ENCODE measurements at places on chromosomes 4 and X.
A peak's percentile ranks its signal among the peaks of the same experiment; 100 is the strongest.

- DNase-seq = no peak
These were observed 104.0 kb downstream of the NEUROG2 start for GRCh38 chr4:112411781-112412550.

GRCh38 chr4:80184825-80185756 lies 12.2 kb upstream of the PRDM8 start:
- no peak for DNase-seq

GRCh38 chr4:20543131-20543530 lies 157.1 kb upstream of the PACRGL start:
- no peak for DNase-seq

DNA sequence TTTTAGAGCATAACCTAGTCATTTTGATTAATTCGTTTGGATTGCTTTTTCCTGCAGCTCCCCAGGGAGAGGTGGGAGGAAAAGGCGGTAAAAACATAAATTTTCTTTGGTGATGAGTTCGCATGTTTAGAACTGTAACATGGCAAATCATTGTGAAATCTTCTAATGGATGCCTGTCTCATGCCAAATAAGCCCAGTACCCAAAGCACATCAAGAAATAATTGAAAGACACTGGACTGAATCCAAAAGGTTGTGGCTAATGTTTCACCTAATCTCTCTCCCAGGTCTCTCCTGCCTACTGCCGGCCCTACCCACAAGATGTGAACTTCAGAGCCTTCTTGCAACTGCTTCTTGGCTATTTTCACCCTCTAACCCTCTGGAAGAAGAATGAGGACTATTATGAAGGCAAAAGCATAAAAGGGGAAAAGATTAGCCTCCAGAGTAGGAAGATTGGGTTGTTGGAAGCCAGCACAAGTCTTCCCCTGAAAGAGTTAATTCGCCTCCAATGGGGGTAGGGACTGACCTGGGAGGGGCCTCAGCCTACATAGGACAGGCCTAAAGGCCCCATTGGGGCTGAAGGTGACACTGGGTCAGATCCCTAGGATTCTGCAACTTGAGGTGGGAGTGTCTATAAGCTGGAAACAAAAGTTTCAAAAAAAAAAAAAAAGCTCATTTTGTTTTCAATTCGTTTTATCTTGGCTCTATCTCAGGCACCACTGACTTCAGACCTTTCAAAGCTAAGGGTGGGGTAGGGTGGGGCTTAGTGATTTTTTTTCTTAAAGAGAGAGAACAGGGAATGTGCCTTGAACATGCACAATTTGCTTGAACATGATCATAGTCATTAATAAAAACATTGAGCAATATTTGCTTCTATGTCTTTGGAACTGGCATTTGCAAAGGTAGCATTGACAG lies 278.6 kb upstream of the KLF3 start:
- no peak for DNase-seq

GRCh38 chr4:86942185-86942666 lies 7.4 kb downstream of the AFF1 start:
- no peak for DNase-seq

- no peak for DNase-seq
These were observed 2.0 kb upstream of the FATE1 start for GRCh38 chrX:151713849-151714248.

DNA sequence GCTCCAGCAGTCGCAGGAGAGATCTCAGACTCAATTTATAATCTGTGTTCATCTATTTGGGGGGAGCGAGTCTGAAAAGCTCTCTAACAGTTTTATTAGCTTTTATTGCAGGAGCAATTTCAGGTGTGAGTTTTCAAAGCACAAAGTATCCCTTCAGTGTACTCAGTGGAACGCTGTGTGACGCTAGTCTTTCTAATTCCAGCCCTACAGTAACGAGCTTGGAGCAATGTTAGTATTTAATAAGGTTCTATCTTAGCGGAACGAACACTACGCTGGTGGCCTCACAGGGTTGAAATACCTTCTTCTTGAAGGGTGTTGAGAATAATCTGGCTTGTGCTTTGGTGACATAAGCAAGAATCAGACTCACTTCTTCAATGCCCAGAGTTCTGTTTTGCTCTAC lies 8.4 kb downstream of the HS3ST1 start:
- DNase-seq = no peak

GRCh38 chrX:123626962-123627361 lies 105.9 kb downstream of the THOC2 start:
- no peak for DNase-seq

DNA sequence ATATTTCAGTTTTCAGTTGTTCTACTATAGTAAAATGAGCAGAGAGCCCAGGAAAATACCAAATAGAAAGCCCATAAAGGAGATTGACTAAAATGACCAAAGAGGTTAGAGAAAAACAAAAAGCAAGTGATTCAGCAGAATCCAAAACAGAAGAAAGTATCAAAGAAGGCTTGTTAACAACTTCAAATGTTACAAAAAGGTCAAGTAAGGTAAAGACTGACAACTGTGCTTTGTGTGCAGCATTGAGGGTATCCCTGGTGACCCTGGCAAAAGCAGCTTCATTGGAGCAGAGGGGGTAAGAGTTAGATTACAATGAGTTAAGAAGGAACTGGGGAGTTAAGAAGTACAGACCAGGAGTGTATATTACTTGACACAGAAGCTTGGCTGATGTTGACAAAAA lies 317.9 kb downstream of the OPHN1 start:
- no peak for DNase-seq

DNA sequence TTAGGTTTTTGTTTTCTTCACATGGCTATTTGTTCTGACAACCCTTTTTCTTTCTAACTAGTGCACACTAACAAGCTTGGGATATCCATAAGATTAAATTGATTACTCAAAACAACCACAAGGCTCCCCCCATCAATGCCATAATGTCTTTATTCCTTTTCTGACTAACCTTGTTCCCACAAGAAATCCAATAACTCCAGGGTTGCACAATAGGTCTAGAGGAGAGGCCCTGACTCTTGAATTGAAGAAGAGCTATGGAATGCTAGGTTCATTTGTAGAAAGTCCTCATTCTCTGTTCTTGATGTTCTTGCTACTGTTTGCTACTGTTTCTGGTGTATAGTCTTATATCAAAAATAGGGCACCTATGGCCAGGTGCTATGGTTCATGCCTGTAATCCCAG lies 71.0 kb downstream of the PRRG1 start:
- no peak for DNase-seq

DNA sequence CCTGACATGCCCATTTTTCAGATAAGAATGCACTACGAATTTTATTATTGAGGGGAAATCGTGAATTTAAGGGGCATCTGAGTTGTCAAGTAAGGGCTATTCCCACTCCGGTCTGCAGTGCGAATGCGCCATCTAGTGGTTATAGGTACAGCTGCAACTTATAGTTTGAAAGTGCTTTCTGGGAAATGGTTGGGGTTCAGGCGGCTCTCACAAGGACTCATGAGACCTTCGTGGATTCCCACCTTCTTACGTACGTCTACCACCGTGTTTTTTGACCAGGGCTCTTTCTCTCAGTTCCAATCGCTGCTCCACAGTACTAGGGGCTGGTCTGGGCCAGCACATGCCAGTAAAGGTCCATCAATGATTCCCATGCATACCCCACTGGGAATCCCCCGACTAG lies 12.3 kb downstream of the MSL3 start:
- peak; percentile 37 for DNase-seq

- DNase-seq = no peak
These were observed 55.4 kb downstream of the ZNF827 start for GRCh38 chr4:145883101-145883694.

DNA sequence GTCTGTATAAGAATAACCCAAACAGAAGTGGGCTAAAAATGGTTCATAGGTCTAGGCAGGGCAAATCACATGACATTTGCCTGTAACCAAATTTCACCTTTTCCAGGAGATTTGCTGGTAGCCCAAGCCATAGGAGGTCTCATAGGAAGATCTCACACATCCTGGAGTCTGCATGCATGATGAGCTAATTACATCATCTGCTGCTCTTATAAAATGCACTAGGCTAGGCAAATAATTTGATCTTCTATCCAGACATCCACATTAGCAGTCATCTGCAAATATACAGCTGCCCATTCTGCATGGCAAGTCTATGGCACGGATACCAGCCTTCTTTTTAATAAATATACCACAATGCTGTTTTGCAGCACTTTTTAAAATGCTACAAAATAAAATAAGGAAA lies 87.2 kb downstream of the MAPK10 start:
- DNase-seq = no peak

- no peak for DNase-seq
These were observed 38.8 kb downstream of the TAPT1 start for GRCh38 chr4:16187455-16187854.

- no peak for DNase-seq
These were observed 168.0 kb downstream of the CDS1 start for GRCh38 chr4:84750960-84751283.

DNA sequence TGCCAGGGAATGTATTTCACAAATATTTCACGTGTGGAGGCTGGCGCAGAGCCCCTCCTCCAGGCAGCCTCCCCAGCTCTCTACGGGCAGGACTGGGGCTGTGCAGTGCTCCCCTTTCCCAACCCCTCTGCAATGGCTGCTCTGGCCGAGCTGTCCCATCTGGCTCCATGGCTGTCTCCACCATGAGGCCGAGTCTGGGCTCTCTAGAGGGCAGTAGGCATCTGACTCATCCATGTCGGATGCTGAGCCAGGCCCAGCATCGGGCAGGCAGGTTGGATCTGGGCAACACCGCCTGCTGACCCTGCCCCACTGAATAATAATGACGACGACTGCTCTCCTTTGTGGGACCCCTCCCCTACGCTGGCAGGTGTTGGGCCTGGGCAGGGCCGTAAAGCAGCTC lies 11.0 kb upstream of the SH3TC1 start:
- no peak for DNase-seq

GRCh38 chr4:6180841-6181631 lies 19.3 kb downstream of the JAKMIP1 start:
- DNase-seq = no peak

DNA sequence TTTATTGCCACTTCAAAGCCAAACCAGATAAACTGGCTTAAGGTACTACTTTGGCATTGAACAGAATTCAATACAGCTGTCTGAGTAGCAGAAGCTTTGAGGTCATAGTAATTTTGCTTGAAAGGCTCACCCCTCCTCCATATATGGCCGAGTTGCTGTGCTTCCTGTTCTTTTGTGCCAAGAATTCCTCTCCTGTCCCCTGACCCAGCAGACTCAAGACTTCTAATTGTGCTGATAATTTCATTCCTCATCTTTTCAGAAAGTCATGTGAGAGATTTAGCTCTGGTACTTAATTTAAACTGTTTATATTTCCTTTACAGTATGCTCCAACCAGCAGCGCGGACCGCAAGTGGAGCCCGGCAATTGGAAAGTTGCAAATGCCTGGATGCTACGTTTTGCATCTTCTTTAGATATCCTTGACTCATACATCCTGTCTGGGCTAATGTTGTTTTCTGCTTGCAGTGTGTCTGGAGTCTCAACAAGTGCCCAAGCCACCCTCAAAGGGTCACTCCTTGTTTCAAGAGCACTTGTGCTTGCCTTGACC lies 373.4 kb downstream of the PDGFC start:
- no peak for DNase-seq

GRCh38 chr4:141275834-141276233 lies 55.1 kb downstream of the ZNF330 start:
- DNase-seq = no peak

- DNase-seq = no peak
These were observed 305.5 kb upstream of the EMCN start for GRCh38 chr4:100823066-100823992.

GRCh38 chr4:90852237-90852636 lies 725.0 kb downstream of the CCSER1 start:
- DNase-seq = no peak

DNA sequence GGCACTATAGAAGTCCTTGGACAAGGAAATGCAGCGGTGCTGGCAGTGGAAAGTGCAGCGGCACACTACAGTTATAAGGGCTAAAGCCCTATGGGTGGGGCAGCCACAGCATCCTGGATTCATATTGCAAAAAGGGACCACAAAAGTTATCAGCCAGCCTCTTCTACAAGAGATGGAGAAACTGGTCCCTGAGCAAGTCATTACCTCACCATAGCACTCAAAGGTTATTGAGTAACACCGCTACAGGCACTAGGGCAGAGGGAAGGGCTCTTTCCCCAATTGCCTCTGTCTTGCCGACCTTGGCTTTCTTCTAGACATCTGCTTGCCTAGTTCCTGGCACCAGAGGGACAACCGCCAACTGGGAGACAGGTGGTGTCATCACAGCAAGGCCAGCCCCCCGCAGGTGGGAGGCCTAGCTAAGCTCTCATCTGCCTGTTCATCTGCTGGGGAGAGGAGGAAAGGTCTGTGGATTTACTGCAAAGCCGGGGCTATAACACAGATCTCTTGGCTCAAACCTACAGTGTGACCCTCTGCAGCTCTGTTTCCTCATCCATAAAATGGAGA lies 600.0 kb downstream of the BCOR start:
- peak; percentile 46 for DNase-seq

GRCh38 chr4:76703676-76704075 lies 194.3 kb downstream of the SOWAHB start:
- DNase-seq = no peak

GRCh38 chrX:137031517-137032340 lies 2.1 kb downstream of the GPR101 start:
- peak; percentile 8 for DNase-seq

DNA sequence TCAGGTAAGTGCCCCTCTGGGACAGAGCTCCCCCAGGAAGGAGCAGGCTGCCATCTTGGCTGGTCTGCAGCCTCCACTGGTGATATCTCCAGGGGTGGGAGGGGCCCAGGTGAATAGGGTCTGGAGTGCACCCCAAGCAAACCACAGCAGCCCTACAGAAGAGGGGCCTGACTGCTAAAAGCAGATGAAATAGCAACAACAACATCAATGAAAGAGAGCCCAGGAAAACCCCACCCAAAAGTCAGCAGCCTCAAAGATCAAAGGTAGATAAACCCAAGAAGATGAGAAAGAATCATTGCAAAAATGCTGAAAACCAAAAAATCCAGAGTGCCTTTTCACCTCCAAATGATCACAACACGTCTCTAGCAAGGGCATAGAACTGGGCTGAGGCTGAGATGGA lies 92.5 kb upstream of the PAGE3 start:
- DNase-seq = no peak

- DNase-seq = no peak
These were observed 20.1 kb upstream of the PHEX start for GRCh38 chrX:22012051-22012450.

DNA sequence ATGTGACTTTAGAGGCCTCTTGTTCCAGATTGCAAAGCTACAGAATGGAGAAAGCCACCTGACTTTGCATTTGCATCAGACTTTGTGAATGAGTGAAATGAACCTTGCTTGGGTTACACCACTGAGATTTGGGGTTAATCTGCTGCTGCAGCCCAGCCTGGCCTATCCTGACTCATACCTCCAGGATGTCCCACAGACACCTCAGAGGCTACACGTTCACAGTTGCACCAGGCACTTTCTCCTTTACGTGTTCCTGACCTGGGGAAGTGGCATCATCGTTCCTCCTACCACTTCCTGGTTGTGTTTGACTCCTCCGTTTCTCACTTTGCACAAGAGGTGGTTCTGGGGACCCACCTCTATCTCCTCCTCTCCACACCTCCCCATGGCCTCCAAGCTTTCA lies 9.2 kb upstream of the SORCS2 start:
- DNase-seq = no peak

DNA sequence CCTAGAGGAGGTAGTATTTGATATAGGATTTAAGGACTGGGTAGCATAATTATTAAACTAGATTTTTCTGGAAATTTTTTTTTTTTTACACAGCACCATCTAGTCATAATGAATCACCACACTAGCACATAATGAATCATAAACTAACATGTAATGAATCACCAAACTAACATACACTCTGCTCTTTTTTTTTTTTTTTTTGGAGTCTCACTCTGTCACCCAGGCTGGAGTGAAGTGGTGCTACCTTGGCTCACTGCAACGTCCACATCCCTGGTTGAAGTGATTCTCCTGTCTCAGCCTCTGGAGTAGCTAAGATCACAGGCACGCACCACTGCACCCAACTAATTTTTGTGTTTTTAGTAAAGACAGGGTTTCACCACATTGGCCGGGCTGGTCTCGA lies 92.5 kb downstream of the FAM13A start:
- no peak for DNase-seq
